ENCODE measurements at places on chromosomes 7 and 10. TPM values are rescaled to one million over a fixed set of nuclear protein-coding genes. Genes with fewer than 3 reads are reported as not detected.

Gene CALD1
- 0.10 TPM for total RNA-seq

Gene SEMA3D
- not detected for total RNA-seq

Gene CDK14
- total RNA-seq = not detected

Gene POU6F2
- not detected for total RNA-seq
